ENCODE measurements at places on chromosomes 5 and 9.

- DNase-seq = no peak
Measured at GRCh38 chr5:14432931-14433589, 148.5 kb upstream of the OTULINL start.

DNA sequence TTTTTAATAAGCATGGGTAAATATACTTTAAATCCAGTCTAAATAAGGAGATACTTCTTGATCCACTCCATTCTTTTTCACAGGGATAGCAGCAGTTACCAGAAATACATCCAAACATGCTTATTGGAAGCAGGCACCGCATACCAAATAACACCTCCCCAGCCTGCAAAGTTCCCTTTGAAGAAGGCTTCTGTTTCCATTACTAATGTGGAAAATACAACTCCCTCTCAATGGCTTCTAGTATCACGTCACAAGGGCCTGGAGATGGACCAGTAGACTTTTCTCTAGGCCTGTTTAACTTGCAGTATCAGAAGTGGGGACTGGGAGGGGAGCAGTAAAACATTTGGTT lies 20.8 kb downstream of the TMEM245 start:
- no peak for DNase-seq

GRCh38 chr9:3708751-3709150 lies 182.9 kb upstream of the RFX3 start:
- DNase-seq = no peak

DNA sequence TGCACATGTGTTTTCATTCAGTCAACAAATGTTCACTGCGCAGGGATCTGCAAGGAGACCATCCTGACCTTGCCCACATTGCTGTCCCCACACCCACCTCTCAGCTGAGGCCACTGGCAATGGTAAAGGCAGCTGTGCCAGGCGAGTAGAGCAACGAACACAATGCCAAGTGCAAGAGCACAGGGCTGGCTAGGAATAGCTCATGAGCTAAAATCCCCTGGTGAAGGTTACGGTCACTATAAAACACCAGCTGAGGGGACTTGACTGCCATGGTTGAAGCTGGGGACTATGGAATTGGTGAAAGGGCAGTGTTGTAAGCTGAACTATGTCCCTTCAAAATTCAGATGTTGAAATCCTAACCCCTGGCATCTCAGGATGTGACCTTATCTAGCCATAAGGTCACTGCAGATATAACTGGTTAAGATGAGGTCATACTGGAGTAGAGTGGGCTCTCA lies 96.1 kb downstream of the OTULIN start:
- DNase-seq = no peak

- DNase-seq = no peak
Measured at GRCh38 chr5:12920527-12920926, 1016.3 kb upstream of the CTNND2 start.

GRCh38 chr5:172223901-172224873 lies 30.2 kb downstream of the EFCAB9 start:
- peak; percentile 67 for DNase-seq

DNA sequence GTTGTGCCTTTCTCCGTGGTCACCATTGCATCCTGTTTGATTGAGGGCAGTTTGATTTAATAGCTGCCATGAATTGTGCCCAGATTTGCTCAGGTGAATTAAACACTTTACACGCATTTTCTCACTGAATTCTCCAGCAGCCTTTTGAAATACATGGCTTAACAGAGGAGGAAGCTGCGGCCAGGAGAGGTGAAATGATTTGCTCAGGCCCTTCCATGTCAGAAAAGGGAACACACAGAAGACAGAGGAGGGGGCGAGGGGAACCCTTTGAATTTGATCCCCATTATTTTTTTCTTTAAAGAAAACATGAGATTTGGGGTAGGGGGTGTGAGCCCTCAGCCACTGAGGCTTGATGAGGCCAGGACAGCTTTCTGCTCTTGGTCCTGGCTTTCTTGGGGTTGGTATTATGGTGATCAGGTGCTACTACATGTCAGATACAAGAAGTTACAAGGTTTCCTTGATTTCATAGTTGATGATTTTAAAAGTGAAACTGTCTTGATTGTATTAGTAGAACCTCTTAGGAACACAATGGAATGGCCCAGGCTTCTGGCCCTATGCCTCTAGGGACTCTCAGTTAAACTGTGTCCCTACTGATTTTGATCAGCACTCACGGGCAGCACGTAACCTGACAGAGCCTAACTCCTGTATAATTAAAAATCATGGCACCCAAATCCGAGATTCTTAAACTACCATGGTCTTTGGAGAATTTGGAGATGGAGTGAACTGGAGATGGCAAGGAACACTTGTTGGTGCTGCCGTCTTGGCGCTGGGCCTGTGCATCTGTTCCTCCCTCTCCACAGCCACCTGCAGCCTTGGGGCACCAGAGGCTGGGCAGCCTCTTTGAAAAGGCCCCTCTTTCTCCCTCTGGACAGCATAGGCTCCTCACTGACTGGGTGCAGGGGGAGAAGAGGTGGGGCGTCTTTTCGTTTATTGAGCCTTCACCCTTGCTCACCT lies 107.9 kb downstream of the TRIO start:
- no peak for DNase-seq

GRCh38 chr5:160460377-160461049 lies 38.9 kb downstream of the PTTG1 start:
- DNase-seq = no peak

DNA sequence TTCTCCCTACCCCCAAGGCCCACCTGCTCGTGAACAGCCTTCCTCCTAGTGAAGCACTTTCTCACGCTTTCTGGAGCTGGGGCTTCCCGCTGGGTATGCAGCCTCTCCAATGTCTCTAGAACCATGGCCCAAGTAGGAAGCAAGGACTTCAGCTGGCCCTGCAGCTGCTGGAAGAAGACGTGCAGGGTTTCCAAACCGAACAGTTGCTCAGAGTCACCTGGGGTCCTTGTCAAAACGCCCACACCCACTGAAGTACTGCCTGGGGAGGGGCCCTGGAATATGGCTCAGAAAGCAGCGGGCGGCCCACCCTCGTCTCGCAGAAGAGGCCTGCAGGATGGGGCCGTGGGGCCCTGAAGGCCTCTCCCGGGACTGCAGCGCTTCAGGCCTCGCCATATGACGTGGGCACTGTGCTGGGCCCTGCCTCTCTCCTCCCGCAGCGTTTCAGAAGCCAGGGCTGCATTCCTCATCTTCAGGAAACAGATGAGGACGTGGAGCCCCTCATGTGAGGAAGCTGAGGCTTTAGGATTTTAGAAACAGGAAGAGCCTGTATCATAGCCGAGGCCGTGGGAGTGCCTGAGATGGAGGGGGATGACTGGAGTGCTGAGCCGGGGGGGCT lies 116.0 kb upstream of the LMX1B start:
- no peak for DNase-seq

DNA sequence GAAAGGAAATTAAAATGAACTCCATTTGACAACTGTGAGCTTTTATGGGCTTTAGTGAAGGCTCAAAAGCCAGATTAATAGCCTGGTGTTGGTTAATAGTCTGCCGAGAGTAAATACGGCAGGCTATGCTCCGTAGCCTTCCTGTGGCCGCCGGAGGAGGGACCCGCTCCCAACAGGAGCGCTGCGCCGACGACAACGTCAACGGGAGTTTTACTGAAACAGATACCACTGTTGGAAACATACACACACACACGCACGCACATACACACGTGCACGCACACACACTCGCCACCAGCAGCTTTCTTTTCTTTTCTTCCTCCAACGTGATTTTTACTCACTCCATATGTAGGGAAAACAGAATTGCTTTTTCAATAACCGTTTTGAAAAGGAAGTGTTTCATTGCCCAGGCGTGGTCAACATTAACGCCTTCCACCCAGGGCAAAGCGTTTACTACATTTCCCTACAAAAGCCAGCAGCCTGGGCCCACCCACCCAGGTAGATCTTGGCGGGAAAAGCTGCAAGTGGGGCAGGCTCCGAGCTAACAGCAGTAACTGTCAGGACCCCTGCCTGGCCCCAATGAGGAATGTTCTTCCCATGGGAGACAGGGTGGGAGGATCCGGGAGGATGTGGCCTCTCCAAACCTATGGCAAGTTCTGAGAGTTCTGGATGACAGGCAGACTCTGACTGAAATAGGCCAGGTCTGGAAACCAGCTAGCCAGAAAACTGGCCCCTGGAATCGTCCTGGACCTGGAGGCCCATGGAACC lies 72.3 kb downstream of the PAX5 start:
- DNase-seq = no peak

DNA sequence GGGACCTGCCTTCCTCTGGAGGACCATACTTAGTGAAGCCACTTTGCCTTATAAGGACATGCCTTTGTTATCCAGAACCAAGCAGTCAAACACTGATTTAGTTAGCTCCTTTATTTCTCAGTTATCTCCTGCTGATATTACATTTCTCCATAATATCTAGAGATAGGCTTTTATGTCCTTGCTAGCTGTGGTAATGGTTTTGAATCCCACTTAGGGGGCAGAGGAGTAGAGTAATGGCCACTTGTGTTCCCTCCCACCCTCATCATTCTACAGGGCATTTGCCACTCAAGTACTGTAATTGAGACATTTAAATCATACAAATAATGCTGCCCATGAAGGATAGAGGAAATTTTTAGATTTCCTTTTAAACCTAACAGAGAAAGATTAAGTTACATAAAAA lies 80.9 kb downstream of the DOCK8 start:
- DNase-seq = no peak

GRCh38 chr5:40578501-40579451 lies 100.9 kb upstream of the PTGER4 start:
- peak; percentile 66 for DNase-seq

DNA sequence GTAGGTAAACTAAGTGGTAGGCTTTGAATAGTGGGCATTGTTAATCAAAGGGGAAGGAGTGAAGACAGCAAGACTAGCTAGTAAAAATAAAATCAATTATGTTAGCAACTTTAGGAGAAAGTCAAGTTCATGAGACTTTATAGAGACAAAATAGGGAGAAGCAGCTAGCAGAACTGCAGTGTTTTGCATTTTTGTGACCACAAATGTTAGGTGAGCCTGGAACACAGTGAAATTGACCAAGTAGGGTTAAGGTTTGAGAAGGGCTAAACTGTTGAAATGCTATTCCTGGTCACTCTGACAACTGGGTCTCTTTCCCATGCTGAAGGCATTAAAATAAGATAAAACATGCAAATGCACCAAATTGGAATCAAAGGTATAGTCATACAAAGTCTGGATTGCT lies 13.0 kb downstream of the SEC61B start:
- DNase-seq = no peak

DNA sequence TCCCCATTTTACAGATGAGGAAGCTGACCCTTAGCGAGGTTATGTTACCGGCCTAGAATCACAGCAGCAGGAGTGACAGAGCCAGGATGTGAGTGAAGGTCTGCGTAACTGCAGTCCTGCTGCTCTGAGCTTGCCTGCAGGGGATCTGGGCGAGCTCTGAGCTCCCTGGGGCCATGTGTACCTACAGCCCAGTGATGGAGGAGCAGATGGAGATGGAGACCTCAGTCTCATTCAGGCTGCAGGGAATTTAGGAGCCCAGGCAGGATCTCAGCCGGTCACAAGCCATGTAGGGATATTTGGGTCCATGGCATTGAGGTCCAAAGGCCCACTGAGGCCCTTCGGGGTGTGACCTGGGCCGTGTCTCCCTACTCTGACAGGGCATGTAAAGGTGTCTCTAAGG lies 170.6 kb downstream of the CACNA1B start:
- no peak for DNase-seq

- no peak for DNase-seq
Measured at GRCh38 chr5:16768184-16768583, 151.4 kb upstream of the RETREG1 start.

DNA sequence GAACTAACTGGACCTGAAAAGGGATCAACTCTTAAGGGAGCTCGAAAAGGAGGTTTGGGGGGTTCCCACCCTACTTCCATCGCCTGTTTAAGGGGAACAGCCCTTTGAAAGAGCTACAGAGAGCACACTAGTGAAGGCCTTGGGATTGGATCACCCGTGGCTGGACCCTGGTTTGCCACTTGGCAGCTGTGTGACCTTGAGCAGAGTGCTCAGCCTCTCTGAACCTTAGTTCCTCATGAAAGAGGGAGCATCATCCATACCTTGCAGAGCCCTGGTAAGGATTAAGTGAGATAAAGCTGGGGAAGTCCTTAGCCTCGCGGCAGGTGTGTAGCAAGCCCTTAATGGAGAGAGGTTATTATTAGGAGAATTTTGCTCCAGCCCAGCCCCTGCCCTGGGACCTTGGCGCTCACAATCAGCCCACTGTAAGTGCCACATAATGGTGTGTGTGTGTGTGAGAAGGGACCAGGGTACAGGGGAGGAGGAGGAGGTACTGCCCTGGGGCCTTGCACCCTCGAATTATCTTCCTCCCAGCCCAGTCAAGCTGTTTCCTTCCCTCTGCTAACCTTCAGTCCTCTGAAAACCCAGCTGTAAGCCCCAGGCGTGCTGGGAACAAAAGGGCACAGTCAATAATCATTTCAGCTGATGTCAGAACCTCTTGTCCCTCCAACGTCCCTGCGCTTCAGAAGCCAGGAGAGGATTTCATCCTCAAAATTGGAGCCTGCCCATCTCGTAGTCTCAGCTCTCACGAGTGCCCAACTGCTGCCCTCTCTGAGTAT lies 42.9 kb downstream of the FOXI1 start:
- DNase-seq = no peak

DNA sequence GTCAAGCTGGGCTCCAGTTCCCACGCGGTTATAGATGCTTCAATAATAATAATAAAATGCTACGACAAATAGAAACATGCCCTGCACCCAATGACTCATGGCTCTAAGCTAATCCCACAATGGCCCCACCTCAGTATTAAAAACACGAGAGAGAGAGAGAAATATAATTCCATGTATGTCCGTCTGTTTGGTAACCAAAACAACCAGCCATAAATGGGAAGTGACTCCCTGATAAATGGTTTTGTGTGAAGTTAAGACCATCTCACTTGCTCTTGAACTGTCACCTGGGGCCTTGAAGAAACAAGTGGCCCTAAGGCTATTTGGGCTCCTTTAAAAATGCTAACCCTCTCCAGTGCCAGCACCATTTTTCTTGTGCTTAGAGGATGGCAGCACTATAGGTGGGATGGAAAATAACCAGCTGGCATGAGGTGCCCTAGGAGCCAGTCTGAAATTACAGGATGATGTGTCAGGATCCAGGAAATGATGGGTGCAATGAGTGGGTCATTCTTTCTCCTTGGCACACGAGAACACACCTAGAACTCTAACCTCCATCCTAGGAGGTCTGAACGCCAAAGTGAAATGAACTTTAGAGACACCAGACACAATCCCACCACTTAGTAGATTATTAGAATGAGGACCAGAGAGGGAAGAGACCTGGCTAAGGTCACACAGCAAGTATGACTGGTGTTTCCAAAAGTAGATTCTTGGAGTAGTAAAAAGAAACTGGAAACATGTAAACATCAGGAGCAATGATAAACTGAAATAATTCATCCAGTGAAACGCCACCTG lies 35.7 kb upstream of the ADRB2 start:
- no peak for DNase-seq

GRCh38 chr5:136349029-136349428 lies 16.3 kb downstream of the TRPC7 start:
- no peak for DNase-seq

DNA sequence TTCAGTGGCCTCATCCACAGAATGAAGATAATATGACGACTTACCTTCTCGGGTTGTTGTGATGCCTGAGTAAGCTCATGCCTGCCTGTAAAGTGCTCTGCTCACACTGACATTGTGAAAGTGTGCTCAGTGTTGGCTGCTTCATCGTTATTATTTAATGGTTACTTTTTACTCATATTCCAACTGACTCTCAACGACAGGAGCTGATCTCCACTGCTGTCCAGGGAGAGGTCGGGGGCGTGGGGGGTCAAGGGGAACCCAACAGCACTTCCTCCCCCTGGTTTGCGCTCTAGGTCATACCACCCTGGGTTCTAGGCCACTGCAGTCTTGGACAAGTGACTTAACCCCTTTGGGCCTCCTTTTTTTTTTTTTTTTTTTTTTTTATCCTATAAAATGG lies 52.9 kb upstream of the ANGPTL2 start:
- DNase-seq = no peak

GRCh38 chr9:129383561-129384490 lies 205.8 kb upstream of the IER5L start:
- DNase-seq = peak; percentile 62

Measured in activated CD4-positive, alpha-beta T cell treated with anti-CD3 and anti-CD28 coated beads, Interleukin-2, amount 50 U/mL, for 48 hours (primary cell).